GOT3 (cell line): ENCODE measurements at places on chromosomes 11 and 22.

DNA sequence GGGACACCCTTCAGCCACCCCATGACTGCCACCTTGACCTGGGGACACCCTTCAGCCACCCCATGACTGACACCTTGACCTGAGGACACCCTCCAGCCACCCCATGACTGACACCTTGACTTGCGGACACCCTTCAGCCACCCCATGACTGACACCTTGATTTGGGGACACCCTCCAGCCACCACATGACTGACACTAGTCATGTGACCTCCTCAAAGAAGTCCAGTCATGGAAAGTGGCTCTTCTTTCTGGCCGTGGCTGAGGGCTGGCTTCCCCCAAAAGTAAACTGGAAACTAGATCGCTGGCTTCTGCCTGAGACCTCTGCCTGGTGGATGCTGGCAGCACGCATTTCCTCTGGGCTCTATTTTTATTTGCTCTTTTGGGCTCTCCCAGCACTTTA is 28.4 kb downstream of the ARFGAP2 start:
- DNase-seq: no peak

- no peak for DNase-seq
These were observed 104.2 kb downstream of the MYO18B start for GRCh38 chr22:25845985-25846745.

- no peak for DNase-seq
These were observed 37.6 kb downstream of the GAB4 start for GRCh38 chr22:16970446-16970845.

DNA sequence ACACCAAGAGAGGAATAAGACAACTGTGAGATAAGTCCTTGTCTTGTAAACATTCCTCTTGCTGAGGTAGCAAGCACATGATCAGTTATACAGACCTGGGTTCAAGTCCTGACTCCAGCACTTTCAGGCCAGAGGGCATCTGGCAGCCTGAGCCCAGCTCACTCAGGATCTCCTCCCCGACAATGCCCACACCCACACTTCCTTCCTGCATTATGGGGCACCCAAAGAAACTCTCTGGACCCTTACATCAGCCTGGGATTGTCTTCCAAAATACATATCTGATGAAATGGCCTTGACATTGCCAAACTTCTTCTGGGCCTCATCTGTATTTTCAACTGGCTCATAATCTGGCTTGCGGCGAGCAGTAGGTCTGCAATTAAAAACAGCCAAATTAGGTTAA is 48.6 kb downstream of the ARFGAP3 start:
- DNase-seq: no peak

- DNase-seq: no peak
These were observed 31.7 kb downstream of the DCDC1 start for GRCh38 chr11:31337806-31338205.

DNA sequence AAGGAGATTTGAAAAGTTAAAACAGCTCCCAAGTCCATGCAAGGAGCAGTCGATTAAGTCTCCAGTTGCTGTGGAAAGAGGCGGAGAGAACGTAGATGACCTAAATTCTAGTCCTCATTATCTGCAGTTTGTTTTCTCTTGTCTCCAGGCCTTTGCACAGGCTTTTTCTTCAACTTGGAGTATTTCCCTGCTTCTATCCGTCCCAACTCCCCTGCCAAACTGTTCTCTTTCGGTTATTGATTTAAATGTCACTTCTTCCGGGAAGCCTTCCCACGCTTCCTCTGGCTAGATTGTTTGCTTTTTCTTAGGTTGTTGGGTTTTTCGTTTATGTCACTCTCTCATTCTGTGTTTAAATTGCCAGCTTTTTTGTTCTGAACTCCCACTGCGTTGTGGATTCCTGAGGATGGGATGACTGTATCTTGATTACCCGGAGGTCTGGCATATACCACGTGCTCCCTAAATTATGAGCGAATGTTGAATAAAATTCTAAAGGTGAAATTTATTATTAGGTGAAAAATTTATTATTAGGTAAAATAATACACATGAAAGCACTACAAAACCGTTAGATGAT is 463 bp downstream of the TMEM126B start:
- no peak for DNase-seq

GRCh38 chr11:22774716-22775115 is 54.9 kb downstream of the SVIP start:
- no peak for DNase-seq

DNA sequence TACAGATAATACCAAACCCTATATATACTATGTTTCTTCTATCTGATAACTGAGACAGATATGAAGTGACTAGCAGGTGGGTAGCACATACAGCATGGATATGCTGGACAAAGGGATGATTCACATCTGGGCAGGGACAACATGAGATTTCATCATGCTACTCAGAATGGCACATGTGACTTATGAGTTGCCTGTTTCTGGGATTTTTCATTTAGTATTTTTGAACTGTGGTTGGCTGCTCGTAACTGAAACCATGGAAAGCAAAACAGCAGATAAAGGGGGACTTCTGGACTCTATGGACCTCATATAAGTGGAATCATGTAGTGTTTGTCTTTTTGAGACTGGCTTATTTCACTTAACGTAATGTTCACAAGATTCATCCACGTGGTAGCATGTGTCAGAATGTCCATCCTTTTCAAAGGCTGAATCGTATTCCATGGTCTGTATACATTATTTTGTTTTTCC is 883.0 kb downstream of the TBC1D22A start:
- DNase-seq: no peak

DNA sequence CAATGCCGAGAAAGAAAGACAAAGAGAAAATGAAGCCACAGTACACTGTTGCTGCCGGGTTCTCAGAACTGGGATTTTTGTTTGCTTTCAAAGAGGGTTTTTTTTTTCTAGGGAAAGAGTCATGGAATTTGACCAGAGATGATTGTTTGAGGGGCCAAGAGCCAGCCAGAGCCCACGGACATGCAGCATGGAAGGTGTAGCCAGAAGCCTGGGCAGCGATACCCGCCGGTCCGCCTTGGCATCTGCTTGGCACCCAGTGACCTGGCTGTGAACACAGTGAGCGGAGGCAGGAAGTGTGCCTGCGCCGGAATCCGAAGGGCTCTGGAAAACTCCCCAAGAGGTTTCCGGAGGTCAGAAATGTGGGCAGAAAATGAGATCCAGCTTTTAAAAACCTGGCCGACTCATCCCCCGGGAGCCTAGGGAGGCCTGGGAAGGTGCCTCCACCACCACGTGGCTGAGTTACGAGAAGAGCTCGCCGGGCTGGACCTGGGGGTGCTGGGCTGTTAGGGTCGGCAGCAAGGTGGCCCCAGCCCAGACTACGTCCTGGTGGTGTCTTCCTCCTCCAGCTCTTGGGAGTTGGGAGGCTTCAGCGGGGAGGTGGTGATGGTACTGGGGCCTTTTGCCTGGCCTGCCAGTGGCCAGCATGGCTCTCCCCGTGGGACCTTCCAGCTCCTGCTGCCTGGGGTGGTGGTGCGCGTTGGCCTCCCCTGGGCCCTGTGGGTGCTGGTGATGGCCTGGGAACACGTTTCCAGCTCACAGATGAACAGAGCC is 61.6 kb upstream of the PPARA start:
- no peak for DNase-seq

DNA sequence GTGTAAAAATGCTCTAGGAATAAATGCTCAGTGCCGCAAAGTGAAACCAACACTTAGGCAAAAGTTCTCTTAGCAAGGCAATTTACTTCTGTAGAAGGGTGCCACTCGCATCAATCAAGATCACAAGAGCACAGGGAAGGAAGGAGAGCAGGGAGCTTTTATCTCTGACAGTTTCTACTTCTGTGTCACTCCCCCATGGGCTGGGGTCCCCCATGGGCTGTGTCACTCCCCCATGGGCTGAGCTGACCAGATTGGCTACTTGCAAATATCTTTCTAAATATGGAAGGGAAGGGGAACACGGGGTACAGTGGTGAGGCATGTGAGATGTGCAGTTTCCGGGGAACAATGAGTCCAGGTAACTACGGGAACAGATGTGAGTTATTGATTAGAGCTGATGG is 397 bp downstream of the OR52N2 start:
- DNase-seq: no peak

DNA sequence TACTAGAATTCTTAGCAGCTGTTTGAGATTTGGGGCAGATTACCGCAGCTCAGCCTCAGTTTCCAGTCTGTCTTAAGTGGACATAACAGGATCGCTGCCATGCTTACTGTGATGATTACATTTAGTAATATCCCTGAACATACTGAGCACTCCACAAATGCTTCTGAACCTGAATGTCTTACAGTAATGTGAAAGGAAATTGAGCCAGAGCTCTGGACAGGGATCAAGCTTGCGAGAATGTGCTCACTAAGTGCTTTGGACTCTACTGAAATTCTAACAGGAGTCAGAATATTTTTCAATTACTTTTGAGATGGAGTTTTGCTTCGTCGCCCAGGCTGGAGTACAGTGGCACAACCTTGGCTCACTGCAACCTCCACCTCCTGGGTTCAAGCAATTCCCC is 118.6 kb upstream of the RASSF10 start:
- DNase-seq: no peak

DNA sequence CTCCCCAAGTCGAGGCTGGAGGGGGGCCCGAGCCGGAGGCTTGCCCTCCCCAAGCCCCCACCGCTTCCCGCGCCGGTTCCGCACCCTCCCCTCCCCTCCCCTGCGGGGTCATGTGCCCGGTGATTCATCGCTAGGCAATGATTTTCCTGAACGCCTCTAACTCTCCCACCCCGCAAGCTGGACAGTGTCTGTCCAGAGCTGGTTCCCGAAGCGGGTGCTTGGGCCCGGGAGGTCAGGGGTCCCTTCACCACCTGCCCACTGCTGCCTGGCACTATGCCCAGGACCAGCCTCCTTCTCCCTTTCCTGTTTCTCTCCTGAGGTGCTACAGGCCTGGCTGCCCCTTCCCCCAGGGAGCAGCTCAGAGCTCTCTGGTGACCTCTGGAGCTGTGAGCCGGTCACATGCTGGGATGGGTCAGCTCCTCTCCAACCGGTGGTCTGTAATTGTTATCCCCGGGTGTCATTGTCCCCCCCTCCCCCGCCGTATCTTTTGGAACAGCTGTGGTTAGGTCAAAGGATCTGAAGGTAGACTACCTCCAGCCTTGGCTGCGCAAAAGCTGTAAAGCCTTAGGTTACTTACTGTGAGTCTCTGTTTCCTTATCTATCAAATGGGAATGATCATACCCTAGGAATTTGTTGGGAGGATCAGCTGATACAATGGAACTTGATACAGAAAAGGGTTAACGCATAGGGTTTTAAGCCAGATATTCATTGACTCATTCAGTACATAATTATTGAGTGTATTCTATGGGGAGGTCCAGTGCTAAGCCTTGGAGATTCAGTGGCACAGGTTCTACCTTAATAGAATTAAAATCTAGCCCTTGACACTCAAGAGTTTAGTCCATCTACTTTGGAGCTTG is 753 bp downstream of the STX3 start:
- DNase-seq: no peak

DNA sequence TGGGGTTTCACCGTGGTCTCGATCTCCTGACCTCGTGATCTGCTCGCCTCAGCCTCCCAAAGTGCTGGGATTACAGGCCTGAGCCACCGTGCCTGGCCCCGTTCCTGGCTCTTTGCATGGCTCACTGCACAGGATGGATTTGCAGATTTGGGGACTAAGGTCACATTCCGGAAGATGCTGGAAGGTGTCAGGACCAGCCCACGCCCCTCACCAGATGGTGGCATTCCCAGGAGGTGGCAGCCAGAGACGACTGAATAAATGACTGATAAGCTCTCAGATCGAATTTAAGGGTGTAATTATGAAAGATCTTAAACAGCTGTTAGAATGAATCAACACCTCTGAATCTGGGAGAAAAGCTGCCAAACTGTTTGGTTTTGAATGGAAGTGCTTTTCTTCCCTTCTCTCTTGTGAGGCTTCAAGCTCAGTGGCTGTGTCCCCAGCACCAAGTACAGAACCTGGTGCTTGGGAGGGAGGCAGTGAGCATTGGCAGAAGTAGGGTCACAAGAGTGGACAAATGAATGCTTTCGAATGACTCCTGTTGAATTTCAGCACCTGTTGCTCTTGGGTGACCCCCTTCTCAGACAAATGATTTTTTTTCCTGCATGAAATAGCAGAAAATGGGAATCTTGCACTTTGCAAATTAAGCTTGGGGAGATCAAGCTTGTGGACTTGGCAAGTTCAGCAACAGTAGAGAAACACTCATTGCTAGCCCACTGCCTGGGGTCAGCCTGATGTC is 69.6 kb downstream of the KIAA1671 start:
- DNase-seq: no peak

- DNase-seq: no peak
These were observed 175.7 kb downstream of the TMEM135 start for GRCh38 chr11:87213444-87213843.

DNA sequence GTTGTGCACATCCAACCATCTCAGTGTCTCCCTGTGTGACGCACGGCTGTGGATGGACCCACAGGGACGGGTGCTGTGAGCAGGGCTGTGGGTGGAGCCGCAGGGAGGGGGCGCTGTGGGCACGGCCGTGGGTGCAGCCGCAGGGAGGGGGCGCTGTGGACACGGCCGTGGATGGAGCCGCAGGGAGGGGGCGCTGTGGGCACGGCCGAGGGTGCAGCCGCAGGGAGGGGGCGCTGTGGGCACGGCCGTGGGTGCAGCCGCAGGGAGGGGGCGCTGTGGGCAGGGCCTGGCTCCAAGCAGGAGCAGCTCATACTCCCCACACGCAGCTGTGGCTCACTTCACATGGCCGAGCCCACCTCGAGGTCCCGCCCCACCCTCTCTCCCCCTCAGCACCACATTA is 6.0 kb upstream of the MAPK11 start:
- DNase-seq: no peak

DNA sequence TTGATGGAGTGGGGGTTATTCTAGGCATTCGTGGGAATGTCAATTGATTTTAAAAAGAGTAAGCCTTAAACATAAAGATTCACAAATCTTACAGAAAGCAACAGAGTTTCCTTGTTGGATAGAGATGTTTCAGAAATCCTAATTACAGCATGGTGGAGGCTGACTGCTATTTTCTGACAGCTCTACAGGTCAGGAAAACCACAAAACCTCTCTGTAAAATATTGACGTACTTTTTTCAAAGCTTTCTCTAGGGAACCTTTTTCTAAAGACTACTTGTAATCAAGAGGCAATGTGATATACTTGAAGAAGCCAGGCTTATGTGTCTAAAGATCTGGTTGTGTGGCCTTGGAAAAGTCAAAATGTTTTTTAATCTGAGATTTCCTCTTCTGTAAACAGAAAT is 9.1 kb upstream of the OR8B8 start:
- no peak for DNase-seq

DNA sequence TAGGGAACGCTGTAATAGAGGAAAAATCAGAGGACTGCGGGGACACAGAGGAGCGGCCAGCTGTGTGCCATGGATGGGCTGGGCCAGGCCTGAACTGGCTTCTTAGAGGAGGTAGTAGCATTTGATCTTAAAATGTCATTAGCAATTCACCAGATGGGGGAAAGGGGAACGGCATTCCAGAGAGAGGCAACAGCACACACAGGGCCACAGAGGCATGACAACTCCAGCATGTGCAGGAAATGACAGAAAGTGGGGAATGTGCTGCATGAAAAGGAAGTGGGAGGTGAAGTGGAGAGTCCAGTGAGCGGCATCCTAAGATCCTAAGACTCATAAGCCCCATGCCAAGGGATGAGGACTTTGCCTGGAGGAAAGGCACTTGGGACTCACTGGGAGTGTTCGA is 69.0 kb downstream of the UBASH3B start:
- DNase-seq: no peak
